CD8-positive, alpha-beta T cell (primary cell): ENCODE measurements at places on chromosomes 16 and 17.

- no peak for DNase-seq
Measured at GRCh38 chr17:37818689-37819088, 73.8 kb upstream of the HNF1B start.

GRCh38 chr16:1461146-1461545 lies 13.7 kb downstream of the CLCN7 start:
- no peak for DNase-seq

GRCh38 chr17:58541249-58541648 lies 26.8 kb upstream of the MTMR4 start:
- DNase-seq = no peak

- no peak for DNase-seq
Measured at GRCh38 chr16:19524356-19524615, 544 bp downstream of the CCP110 start.

DNA sequence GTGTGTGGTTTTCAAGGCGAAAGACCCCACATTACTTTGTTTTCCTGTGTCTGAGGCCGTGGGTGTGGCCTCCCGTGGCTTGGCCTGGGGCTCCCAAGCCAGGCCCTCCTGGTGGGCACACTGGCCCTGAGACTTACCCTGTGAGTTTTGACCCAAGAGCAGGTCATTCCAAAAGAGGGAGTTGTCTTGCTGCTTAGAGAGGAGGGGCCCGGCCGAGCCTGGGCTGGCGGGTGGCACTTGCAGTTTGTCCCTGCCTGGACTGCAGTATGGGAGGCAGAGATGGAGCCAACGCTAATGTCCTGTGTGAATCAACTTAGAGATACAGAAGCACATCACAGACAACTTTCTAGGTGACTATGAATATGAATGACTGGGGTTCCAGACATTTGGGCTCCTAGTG lies 22.7 kb downstream of the PLEKHG4 start:
- DNase-seq = no peak

- DNase-seq = no peak
Measured at GRCh38 chr16:14378131-14378551, 251.9 kb downstream of the PARN start.

DNA sequence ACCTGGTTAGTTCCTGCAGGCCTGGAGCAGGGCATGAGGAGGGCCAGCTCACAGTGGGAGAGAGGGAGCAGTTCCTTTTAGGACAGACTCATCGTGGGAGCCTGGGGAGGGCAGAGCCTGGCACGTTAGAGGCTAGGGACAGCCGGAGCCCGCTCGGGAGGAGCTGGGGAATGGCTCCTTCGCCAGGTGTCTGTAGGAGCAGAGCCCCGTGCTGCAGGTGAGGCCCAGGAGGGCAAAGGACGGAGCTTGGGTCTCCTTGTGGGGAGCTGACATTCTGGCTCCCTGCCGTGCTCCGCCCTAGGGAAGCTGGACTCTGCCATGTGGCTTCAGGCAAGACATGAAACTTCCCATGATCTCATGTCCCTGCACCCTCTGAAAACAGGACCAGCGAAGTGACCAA lies 18.7 kb upstream of the MTSS2 start:
- DNase-seq = no peak

- DNase-seq = peak; percentile 20
Measured at GRCh38 chr17:75525806-75526554, 483 bp downstream of the LLGL2 start.

DNA sequence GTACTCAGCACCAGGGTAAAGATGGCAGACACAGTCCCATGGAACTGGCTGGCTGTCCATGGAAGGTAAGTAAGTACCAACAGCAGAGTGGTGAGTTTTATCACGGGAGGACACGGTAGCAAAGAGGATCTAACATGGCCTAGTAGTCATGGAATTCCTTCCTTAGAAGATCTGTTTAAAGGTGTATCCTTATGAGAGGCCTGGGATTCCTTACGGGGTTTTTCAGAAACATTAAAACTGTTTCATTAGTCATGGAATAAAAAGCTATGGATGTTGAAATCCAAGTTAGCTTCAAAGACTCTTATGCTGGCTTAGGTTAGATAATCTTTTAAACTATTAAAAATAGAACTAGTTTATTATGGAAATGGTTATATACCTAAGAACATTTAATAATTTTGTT lies 7.4 kb downstream of the FTO start:
- no peak for DNase-seq

GRCh38 chr16:88566158-88566557 lies 4.0 kb upstream of the ZC3H18 start:
- DNase-seq = no peak

- DNase-seq = no peak
Measured at GRCh38 chr17:48505788-48506187, 25.0 kb downstream of the HOXB1 start.

DNA sequence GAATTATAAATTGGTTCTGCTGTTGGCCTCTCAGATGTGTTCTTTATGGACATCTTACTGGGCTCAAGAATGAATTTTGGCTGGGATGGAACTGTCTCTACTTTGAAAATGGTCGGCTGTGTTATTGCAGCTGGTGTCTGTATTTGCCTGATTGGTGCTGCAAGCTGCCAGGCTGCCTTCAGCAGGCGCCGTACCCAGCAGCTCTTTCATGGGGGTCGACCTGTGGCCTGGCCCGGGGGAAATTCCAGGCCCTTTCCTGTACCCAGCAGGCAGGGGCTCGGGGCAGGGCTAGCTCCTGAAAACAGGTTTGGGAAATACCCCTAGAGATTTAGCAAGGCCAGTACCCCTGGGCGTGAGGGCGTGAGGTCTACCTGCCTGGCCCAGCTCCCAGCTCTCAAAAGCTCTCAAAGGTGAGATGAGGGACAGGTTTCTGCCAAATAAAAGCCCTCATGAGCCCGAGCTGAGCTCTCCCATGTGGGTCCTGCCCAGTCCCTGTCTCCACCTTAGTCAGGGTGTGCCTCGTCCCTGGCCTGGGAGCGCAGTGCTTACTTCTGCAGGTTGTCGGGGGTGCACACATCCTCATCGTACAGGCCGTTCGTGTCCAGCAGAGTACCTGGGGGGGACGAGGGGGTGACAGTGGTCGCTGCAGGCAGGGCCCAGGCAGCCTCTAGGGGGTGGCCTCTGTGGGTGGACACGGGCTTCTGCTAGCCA lies 52.3 kb downstream of the PRMT7 start:
- no peak for DNase-seq

DNA sequence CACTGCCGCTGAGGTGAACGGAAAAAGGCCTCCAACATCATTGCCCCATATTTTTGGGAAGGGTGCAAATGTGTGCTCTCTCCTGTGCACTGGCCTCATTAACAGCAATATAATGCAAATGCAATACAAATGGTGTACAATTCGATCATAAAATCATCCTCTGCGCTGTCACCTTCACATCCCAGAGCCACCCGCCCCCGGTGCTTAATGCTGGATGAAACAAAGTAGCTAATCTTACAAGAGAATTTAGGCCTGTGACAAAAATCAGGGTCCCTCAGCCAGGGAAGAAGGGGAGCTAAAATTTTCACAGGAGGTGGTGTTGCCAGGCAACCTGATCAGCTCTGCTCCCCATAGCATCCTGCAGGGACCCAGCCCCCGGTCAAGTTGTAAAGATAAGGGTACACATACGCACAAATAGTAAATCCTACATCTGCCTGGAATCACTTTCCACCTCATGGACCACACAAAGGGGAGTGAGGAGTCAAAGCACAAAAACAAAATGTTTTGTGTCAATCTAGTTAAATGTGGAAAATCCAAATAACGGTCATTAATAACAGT lies 3.0 kb downstream of the TBC1D16 start:
- no peak for DNase-seq

- no peak for DNase-seq
Measured at GRCh38 chr16:48635199-48635718, 25.3 kb upstream of the N4BP1 start.

DNA sequence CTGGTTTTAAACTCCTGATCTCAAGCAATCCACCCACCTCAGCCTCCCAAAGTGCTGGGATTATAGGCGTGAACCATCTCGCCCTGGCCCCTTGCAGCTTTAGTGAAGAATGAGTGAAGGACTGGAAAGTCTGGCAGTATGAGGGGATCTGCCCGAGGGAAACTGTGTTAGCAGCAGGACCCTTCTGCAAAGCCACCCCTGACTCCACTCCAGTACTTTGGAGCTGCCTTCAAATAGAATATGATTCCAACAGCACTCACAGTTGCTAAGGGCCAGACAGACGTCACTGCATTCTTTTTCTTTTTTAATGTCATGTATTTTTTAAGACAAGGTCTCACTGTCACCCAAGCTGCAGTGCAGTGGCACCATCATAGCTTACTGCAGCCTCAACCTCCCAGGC lies 52.3 kb downstream of the KPNA2 start:
- DNase-seq = no peak

GRCh38 chr17:7854851-7855659 lies at the start of gene TMEM88:
TMEM88 (plus strand) TSS chr17:7855066; CDS start chr17:7855075, 9 bp downstream.
- DNase-seq = no peak

- DNase-seq = no peak
Measured at GRCh38 chr17:67759355-67760171, 41.8 kb downstream of the NOL11 start.

DNA sequence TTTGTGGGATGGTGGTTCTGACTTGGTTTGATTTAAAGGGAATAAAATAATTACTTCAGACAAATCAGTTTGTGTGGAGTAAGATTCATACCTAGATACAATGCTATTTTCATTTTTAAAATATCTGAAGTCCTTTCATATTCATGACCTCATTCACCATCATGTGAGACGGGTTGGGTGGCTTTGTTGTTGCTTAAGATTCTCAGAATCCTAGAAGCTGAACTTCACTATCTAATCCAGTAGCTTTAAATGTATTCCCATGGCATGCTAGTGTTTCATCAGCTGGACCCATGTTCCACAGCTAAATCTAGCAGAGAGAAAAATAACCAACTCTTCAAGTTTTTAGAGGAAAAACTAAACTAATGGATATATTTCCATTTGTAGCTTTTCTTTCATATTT lies 2.7 kb upstream of the AMFR start:
- DNase-seq = no peak

GRCh38 chr17:45311760-45312476 lies 4.9 kb downstream of the MAP3K14 start:
- DNase-seq = peak; percentile 45

- DNase-seq = no peak
Measured at GRCh38 chr16:71347146-71347545, 11.4 kb upstream of the CALB2 start.

DNA sequence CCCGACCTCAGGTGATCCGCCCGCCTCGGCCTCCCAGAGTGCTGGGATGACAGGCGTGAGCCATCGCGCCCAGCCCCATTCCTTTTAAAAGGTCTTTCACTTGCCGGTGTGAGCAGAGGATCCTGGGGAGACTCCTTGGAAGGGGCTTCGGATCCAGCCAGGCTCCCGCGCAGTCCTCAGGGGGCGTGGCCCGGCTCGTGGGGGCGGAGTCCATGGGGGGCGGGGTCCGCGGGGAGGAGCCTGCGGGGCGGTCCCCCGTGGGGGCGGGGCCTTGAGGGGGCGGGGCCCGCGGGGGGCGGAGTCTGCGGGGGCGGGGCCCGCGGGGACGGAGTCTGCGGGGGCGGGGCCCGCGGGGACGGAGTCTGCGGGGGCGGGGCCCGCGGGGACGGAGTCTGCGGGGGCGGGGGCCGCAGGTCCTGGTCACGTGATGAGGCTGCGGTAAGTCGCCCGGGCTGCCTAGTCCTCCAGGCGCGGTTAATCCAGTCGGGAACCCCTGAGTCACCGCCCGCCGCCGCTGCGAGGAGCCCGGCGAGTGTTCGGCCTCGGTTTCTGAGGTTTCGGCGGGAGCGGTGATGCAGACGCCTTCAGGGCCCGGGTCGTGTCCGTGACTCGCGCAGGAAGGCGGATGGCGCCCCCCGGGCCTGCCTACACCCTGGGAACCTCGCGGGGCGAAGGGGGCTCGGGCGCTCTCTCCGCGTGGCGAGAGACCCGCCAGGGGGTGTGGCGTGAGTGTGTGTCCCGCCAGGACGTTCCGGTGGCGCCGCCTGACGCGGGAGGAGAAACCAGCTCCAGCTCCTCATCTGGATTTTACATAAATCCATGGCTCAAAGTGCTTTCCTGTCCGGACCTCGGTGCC lies 23.6 kb upstream of the ABR start:
- DNase-seq = peak; percentile 34

GRCh38 chr17:36687736-36688135 lies 86.4 kb downstream of the MRM1 start:
- no peak for DNase-seq

- no peak for DNase-seq
Measured at GRCh38 chr17:4214157-4214556, 49.6 kb downstream of the ANKFY1 start.

DNA sequence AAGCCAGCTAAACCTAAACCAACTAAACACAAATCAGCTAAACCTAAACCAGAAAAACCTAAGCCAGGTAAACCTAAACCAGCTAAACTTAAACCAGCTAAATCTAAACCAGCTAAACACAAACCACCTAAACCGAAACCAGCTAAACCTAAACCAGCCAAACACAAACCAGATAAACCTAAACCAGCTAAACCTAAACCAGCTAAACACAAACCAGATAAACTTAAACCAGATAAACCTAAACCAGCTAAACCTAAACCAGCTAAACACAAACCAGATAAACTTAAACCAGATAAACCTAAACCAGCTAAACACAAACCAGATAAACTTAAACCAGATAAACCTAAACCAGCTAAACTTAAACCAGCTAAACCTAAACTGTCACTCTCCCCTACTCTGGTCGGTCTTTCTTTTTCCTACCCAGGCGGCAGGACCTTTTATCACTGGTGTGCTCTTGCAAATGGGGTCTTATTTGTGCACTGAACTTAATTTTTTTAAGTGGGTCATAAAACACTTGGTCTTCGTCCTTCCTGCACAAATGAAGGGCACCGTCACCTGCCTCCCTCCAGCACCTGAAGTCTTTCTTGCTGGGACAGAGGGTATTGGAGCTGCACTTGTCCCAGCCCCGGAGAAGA lies 7.2 kb downstream of the EVPL start:
- DNase-seq = no peak

GRCh38 chr16:4496305-4496704 lies 20.1 kb downstream of the HMOX2 start:
- no peak for DNase-seq

GRCh38 chr17:77269696-77270681 lies 129.2 kb downstream of the SEC14L1 start:
- no peak for DNase-seq

GRCh38 chr16:81427219-81427618 lies 17.4 kb upstream of the CMIP start:
- no peak for DNase-seq

DNA sequence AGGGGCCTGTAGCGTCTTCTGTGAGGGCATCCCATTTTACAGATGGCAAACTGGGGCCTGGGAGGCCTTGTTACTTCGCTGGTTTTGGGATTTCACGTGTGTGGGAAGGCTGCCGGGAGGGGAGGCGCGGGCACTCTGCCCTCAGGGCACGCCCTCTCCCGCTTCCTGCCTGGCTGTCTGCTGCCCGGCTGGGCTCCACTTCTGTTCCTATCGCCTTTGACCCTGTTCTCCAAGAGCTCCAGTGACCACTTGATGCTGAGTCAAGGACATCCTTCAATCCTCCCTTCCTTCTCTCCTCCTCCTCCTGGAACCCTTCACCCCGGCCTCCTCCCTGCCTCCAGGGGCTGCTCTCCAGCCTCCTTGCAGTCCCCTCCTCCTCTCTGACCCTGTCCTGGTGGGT lies 16.0 kb downstream of the SPNS3 start:
- DNase-seq = no peak

DNA sequence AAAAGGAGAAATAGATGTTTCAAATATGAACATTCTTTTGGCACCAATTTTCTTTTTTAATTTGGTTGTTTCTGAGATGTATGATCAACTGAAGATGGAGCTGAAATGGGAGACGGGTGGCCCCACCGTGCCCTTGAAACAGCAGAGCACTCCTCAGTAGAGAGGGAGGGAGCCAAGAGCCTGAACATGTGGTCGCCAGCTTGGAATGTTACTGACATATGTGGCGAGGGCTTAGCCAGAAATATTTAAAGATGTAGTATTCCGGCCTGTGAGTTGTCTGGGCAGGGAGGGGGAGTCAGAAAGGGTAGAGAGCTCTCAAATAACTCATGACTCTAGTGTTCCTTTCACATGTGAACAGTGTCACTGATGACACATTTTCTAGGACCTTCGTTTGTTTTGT lies 13.3 kb upstream of the MRC2 start:
- no peak for DNase-seq
